ENCODE measurements at places on chromosomes 1 and 21. TPM values are rescaled to one million over a fixed set of nuclear protein-coding genes. Genes with fewer than 3 reads are reported as not detected.
A peak's percentile ranks its signal among the peaks of the same experiment; 100 is the strongest.

DNA sequence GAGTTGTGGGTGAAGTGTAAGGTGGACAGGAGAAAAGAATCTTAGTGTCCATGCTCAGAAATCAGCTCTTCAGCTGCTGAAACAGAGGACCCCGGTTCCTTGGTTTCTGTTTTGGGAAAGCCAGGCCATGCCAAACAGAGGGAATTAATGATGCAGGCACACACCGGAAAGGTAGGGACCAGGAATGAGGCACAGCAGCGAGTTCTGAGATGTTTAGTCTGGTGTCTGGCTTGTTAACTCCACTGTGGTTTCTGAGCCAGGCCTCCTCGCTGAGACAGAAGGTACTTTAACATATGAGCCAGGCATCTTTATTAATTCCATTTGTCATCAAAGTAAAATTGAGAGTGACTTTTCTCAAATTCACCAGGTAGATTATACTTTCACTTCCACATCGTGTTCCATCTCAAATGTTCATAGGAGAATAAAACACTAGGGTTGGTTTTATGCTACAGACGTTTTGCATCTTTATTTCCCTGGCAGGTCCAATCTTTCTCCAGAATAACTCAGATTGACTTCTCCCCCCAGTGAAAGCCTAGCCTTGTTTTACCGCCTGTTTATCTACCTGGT, 23.5 kb downstream of the LRRC8D start:
- peak; percentile 11 for DNase-seq

- peak; percentile 6 for DNase-seq
Observed at GRCh38 chr1:44423591-44424537, 18.8 kb downstream of the RNF220 start.

DNA sequence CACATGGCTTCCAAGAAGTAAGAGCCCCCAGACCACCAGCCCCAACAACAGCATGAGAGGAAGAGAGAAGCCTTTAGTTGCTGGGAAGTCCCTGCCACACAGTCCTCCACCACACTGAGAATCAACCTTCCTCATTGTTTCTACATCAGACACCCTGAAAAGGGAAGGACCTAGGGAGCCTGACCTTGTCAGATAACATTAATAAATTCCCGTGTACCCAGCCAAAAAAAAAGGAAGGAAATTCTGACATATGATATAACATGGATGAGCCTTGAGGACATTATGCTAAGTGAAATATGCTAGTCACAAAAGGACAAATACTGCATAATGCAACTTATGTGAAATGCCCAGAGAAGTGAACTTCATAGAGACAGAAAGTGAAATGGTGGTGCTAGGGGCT, 65.6 kb upstream of the ARHGAP29 start:
- peak; percentile 51 for DNase-seq

DNA sequence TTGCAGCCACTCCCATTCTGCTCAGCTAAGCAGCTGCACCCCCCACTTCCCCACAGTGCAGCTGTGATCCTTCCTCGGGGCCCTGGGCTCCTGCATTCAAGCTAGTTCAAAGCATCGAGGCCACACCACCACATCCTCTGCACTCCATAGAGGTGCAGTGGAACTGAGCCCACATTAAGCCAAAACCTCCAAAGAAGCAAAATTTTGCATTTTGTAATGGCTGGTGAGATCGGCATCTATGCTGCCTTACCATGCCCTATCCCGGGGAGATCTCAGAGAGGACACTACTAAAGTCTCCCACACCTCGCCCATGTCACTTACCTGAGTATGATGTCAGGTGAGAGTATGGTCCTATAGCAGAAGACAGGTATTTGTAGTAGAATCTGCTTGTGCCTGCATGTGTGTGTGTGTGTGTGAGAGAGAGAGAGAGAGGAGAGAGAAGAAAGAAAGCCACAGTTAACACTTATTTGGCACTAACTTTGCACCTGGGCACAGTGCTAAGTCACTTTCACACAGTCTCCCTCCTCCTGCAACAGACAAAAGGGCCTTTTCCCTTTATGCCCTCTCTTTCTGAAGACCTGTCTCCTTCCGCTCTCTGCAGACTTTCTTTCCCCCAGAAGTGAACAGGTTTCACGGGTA, 89.8 kb downstream of the KIF14 start:
- DNase-seq: no peak

DNA sequence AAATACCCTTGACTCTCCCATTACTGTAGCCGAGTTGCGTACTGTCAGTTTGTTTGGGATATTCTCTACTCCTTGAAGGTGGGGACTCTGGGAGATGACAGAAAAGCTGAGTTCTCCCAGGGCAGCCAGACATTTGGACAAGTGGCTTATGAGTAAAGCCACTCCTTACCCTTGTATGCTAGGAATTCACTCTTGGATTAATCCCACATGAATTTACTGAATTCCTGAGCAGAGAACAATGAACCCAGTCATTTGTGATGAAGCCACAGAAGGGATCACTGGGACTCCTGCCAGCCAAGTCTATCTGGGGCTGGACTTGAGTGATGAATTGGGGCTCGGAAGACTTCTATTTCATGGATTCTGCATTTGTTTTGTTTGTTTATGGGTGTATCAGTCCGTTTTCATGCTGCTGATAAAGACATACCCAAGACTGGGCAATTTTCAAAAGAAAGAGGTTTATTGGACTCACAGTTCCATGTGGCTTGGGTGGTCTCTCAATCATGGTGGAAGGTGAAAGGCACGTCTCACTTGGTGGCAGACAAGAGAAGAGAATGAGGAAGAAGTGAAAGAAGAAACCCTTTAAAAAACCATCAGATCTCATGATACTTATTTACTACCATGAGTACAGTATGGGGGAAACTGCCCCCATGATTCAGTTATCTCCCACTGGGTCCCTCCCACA, 25.1 kb downstream of the C1orf116 start:
- peak; percentile 60 for DNase-seq

DNA sequence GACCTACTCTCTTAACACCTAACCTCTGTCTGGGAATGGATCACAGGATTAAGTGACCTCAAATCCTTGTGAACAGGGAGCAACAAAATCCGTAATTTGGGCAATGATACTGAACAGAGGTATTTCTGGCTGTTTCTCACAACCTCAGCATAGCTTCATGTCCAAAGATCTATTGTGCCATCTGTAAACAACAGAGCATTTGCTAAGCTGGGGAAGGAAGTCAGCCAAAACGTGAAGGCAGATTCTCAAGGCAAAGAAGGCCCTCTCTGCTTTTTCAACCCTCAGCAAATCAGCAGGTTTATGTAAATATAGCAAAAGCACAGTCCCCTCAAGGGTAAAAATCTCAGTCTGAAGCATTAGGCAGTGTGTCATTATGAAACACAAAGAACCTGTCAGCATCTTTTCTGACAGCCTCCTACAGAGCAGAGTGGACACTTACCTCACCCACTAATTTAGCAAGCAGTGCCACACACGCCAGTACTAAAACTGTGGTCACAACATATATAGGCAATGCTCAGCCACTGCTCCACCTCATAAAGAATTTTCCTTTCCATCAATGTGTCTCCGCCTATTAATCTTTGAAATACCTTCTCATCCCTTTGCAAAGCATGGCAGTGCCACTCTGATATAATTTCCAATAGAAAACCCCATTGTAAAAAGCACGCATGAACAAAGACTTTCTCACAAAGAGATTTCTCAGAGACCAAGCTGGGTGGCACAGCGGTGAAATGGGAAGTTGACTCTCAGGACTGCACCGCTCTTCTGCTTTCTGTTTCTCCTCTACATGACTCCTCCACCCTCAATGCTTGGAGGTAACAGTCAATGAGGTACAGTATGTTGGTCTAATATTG, 188.0 kb downstream of the RERE start:
- DNase-seq: no peak

GRCh38 chr1:206704226-206704625, 19.5 kb downstream of the MAPKAPK2 start:
- no peak for DNase-seq

DNA sequence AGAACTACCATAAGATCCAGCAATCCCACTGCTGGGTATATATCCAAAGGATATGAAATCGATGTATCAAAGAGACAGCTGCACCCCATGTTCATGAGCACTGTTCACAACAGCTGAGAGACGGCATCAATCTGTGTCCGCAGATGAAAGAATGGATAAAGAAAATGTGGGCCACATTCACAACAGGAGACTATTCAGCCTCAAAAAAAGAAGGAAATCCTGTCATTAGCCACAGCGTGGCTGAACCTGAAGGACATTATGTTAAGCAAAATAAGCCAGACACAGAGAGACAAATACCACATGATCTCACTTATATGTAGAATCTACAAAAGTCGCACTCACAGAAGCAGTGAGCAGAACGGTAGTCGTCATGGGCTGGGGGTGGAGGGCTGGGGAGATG, 99.2 kb upstream of the IFFO2 start:
- peak; percentile 31 for DNase-seq

- no peak for DNase-seq
Observed at GRCh38 chr1:156858555-156858956, 361 bp downstream of the INSRR start.

GRCh38 chr1:165861911-165862310, 34.5 kb downstream of the UCK2 start:
- no peak for DNase-seq

GRCh38 chr1:94549706-94550105, 8.1 kb upstream of the F3 start:
- no peak for DNase-seq

DNA sequence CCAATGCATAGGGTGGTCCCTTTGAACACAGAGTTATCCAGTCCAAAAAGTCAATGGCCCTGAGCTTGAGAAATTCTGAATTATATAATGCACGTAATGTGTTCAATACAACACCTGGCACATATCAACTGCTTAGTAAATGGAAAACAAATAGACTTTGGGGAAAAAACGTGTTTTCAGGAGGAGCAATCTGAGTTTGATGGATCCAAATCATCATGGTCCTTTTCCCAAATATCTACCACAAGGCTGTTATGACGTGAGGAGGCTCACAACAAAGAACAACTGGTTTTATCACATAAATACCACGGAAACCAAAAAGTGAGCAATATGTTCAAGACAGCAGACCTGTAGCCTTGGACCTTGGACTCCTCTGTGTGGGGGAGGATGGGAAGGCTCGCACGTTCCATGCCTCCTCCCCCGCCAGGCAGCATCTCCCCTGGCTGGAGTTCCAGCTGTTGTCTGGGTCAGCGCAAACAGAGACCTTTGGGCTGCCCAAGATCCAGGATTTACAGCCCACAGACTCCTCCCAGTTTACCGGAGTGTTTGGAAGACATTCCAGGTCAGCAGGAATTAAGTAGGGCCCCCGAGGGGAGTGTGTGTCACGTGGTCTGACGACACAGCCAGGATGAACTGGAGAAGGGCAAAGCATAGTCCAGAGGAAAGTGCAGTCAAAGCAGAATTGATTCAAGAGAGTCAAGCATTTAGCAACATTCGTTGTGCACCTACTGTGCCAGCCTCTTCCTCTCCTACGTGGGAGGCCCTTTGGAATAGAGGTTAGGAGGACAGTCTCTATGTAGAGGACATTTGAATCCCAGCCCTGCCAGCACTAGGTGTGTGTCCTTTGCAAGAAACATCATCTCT, 32.2 kb upstream of the MED18 start:
- DNase-seq: no peak

GRCh38 chr1:85274969-85275453, 1.4 kb downstream of the BCL10 start:
- peak; percentile 92 for DNase-seq

DNA sequence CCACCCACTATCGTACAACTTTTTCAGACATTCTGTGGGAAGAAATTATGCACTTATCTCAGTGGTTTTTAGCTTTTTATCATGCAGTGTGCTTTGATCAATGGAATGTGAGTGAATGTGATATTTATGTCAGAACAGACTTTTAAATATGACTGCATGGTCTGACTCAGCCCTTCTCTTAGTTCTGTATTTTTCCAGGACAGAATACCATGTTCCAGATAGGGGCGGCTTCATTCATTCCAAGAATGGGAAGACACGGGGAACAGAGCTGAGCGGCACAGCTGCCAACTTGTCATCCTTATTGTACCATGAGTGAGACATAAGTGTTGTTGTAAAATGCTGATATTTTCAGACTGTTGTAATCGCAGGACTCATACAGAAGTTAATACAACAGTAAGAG, 214.6 kb upstream of the NCAM2 start:
- no peak for DNase-seq

DNA sequence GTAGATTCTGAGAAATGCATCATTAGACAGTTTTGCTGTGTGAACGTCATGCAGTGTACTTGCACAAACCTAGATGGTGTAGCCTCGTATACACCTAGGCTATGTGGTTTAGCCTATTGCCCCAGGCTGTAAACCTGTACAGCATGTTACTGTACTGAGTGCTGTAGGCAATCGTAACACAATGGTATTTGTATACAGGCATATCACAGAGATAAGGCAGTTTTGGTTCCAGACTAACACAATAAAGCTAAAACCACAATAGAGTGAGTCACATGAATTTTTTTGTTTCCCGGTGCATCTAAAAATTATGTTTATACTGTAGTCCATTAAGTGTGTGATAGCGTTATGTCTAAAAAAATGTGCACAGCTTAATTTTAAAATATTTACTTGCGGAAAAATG, 6.9 kb downstream of the IL10RB start:
- no peak for DNase-seq

DNA sequence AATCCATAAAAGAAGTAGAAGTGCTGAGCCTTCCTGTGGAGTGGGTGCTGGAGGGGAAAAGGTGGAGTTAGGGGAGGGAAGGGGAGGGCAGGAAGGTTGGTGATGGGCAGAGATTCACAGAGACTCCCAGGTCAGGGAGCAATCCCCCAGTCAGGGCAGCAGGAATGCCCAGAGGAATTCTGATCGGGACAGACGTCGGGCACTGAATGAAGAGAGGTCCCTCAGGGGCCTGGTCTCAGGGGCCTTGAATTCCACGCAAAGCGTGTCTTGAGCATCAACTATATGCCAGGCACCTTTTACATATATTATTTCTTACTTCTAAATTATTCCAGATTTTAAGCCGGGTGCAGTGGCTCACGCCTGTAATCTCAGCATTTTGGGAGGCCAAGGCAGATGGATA, 7.2 kb upstream of the PADI1 start:
- DNase-seq: no peak

DNA sequence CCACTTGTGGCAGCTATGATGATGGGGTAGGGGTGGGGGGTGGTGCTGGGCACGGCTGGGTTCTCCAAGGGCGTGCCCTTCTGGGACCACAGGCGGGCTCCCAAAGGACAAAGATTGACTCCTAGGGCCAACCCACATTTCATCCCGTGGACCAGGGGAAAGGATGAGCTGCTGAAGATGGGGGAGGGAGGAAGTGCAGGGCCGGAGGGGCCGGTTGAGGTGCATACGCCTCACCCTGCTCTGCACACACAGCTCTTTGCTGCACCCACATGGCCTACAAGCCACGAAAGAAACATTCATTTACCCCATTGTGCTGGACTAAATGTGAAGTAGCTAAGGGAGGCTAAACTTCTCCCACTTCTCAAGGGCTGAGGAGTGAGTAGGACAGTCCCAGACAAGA, 34.2 kb upstream of the GNPAT start:
- DNase-seq: peak; percentile 8

GRCh38 chr1:12178511-12178910, 11.7 kb downstream of the TNFRSF1B start:
- DNase-seq: no peak

The EPHA8 gene
- total RNA-seq: not detected

The BARHL2 gene
- total RNA-seq: not detected

The TNFRSF4 gene
- 1.5 TPM for total RNA-seq

The EIF3I gene
- total RNA-seq: 275 TPM

The C8B gene
- not detected for total RNA-seq

The CDC42 gene
- 372 TPM for total RNA-seq
